ENCODE measurements at places on chromosomes 4 and X.

DNA sequence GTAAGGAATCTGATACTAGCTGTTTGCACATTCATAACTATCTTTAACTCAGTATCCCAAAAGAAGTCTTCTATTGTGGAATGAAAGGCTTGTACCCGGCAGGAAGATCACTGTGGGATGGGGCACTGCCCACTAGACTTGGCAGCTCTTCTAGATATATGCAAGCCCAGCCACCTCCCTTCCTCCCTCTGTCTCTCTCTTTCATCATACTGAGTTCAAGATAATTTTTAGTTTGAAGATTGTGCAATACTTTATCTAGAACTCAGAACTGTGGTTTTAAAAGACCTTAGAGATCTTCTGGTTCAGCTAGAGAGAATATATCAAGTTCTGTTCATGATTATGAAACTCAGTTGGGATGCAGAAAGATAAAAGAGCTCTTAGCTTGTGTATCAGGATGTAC, 22.5 kb upstream of the GPR34 start:
- DNase-seq, result peak; percentile 17

DNA sequence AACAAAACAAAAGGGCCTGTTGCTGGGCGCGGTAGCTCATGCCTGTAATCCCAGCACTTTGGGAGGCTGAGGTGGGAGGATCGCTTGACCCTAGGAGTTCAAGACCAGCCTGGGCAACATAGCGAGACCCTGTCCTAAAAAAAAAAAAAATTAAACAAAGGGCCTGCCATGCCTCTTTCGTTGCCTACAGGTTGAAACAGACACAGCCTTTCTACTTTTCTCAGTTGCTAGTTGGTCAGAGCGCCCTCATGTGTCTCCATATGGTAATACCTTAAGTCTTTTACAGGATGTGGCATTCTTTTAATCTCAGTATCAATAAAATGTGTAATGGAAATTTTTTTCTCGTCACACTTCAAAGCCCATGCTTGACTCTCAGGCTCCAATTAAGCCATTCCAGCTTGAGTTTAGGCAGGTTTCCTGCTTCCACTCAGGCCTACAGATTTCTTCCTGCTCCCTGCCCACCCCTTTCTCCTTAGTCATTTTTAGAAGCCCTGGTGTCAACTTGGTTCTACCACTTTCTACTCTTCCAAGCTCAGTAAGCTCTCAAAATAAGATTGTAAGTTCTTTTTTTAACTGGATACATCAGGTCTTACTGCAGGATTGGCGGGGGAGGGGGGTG, 4.6 kb upstream of the SOWAHD start:
- peak; percentile 51 for DNase-seq

DNA sequence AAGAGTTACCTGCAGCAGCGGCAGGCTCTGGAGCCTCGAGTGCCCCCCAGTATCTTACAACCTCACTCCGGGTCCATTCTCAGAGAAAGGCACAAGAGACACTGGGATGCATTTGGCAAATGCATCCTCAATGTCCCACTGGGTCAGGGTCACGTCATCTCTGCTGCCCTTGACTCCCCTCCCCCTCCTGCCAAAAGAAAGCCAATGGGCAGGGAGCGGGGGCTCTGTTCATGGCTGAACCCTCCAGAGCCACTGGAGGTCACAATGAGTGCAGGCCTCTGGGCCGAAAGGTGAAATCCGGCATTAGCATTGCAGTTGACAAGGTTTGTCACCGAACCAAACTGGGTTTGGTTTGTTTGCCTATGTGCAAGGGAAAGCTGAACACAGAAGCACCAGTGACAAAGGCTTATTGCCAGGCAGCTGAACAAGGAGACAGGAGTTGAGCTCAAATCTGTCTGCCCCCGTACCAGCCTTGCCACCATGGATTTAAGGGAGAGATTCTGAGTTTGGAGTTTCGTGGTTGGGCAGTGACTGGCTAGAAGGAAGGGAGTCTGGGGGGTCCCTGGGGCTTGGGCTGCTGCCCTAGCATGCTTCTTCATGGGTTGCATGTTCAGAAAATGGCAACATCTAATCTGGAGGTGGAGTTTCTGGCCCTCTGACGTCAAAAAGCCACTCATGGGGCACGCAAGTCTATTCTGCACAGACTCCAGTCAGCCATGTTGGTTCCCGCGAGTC, 64.3 kb downstream of the HTRA3 start:
- DNase-seq, result no peak

GRCh38 chr4:161906836-161907589, 256.8 kb downstream of the FSTL5 start:
- DNase-seq, result no peak

GRCh38 chrX:22742174-22742573, 257.6 kb upstream of the DDX53 start:
- DNase-seq, result peak; percentile 91

DNA sequence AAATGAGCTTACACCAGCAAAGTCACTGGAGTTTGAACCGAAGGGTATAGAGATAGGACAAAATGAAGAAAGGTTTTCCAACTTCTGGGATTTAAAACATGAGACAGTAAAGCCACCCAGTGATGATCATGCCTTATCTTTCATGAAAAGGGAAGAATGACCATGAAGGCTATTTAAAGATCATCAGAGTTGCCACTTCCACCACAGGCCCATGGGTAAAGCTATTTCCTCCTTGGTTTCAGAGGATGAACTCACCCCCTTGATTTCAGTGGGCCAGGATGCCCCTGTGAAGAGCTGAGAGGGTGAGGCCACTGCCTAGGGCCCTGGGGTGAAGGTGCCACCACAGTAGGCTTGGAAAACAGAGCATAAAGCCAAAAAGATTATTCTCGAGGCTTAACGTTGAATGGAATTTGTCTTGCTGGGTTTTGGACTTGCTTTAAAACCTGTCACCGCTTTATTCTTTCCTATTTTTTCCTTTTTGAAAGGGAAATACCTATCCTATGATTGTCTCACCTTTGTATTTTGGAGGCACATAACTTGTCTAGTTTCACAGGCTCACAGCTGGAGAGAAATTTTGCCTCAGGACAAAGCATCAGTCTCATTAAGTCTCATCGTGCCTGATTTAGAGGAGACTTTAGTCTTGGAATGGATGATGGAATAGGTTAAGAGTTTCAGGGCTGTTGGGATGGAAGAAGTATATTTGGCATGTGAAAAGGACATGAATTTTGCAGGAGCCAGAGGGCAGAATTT, 254.0 kb downstream of the SNCA start:
- DNase-seq, result no peak

DNA sequence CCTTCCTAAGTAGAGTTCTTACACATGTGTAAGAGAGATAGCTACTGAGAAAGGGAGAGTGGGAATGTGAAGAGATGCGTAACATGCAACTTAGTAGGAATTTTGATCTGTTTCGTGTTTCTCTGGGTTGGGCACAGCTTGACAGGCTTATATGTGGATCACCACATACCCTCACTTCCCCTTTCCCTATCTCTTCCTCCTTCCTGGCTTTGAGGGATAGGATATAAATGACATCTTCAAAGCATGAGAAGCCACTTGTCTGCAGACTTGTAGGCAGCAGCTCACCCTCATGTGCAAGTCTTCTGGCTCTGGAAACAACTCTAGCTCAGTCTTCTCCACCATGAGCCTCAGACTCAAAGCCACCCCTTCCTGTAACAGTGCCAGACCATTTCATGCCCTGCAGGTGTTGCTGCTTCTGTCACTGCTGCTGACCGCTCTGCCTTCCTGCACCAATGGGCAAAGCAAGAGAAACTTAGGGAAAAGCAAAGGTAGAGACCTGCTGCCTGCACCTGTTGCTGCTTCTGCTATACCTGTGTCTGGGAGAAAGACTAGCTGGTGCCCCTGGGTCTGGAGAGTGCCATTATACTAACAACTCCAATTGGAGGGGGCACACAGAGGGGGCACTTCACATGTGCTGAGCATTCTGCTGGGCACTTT, 5.4 kb upstream of the PF4V1 start:
- no peak for DNase-seq

All from fibroblast of mammary gland (primary cell).